ENCODE measurements at places on chromosomes 5 and 9. TPM values are rescaled to one million over a fixed set of nuclear protein-coding genes. Genes with fewer than 3 reads are reported as not detected.

Gene PCDHA11
- not detected for total RNA-seq

Gene MEF2C
- total RNA-seq = 0.32 TPM

Gene CEL
- total RNA-seq = 1.8 TPM

Gene FAM81B
- not detected for total RNA-seq

Gene ATP10B
- total RNA-seq = not detected

Gene CHSY3
- total RNA-seq = not detected

Gene HTR1A
- total RNA-seq = not detected

Gene SPATA24
- total RNA-seq = 4.4 TPM

Gene RALGPS1
- 3.8 TPM for total RNA-seq

Gene ARSI
- not detected for total RNA-seq

Gene SLC25A48
- not detected for total RNA-seq
